ENCODE measurements at places on chromosomes 3 and 15.

- DNase-seq: no peak
Observed at GRCh38 chr3:149314807-149315578, 18.4 kb downstream of the TM4SF18 start.

- DNase-seq: no peak
Observed at GRCh38 chr3:54999811-55000210, 72.0 kb upstream of the LRTM1 start.

DNA sequence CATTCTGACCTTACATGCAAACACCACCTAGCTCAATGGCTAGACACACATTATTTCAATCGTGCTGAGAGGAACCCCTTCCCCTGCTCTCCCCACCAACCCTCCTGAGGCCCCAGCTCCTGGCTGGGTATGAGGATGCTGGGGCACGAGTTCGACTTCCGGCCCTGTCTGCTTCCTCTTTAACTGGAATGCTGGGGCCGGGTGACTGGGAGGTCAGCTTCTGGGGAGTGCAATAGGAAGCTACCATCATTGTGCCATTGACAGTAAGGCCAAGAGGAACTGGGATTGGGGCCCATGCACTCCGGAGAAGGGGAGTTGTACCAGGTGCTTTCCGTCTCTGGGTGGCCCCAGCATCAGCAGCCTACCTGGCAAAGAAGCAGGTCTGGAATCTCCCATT, 15.6 kb upstream of the TLE3 start:
- no peak for DNase-seq

DNA sequence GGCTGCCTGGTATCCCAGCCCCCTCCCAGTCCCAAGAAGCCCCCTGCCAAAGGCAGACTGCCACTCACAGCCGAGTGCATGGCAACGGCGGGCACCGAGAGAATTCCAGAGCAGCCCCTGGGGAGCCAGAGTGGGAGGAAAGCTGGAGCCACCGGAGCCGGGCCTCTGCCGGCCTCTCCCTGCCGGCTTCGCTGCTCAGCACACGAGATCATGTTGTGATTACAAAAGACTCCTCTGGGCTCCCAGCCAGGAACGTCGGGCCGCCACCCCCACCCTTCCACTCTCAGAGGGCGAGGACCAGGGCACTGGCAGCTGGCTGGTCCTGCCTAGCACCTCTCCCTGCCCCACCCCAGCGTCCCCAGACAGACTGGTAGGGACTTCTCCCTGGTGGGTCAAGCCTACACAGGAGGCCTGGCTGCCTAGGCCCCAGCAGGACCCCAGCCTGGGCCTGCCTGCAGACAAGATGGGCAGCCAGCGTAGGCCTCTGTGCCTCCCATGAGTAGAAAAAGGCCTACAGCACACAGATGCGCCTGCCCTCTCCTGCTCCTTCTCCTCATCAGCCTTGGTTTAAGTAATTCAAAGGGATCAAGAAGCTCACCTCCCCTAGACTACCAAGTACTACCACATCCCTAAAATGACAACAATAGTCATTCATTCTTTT, at the start of gene CCDC9B:
CCDC9B (minus strand) TSS at position 200 of the 661 bp plus-strand sequence; CDS start at position 80, 120 bp downstream.
- DNase-seq: no peak

GRCh38 chr15:67124911-67125588, 59.6 kb downstream of the SMAD3 start:
- no peak for DNase-seq

GRCh38 chr3:32397941-32398340, 6.3 kb downstream of the CMTM7 start:
- DNase-seq: no peak

DNA sequence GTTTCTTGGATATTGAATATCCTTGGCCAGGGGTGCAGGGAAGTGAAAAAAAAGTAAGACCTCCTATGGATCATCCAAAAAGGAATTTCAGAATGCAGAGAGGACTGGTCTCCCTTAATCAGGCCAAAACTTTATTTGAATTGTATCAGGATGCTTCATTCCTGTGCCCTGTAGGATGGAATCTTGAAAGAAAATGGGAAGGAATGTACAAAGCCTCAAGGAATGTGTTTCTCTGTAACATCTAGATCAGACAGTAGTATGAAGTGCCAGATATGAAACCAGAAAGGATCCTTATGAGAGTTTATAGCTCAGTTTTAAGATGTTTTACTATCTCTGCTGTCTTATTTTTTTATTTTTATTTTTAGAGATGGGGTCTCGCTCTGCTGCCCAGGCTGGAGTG, 6.5 kb upstream of the GSK3B start:
- DNase-seq: no peak

DNA sequence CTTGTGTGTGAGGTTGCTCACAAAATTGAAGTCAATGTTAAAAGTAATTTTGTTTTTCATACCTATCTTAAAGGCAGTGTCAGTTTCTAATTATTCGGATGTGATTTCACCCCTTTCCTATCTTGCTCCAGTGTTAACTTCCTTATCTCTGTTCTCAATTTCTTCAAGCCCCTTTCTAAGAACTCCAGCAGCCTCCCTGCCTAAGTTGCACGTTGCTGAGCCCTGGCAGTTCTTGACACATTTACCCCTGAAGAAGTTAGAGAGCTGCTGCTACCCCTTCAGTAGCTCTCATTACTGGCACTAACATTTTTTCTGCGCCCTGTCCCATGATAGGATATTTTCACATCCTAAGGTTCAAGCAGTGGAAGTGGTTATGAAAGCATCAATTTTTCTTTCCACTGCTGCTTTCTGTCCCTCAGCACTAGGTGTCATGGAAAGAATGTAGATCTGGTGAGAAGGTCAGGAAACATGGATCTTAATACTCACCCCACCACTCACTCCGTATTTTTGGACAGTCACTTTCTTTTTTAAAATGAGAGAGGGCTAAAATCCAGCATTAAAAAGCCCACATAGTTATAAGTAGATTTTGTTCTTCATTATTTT, 62.9 kb downstream of the OPA1 start:
- DNase-seq: no peak

DNA sequence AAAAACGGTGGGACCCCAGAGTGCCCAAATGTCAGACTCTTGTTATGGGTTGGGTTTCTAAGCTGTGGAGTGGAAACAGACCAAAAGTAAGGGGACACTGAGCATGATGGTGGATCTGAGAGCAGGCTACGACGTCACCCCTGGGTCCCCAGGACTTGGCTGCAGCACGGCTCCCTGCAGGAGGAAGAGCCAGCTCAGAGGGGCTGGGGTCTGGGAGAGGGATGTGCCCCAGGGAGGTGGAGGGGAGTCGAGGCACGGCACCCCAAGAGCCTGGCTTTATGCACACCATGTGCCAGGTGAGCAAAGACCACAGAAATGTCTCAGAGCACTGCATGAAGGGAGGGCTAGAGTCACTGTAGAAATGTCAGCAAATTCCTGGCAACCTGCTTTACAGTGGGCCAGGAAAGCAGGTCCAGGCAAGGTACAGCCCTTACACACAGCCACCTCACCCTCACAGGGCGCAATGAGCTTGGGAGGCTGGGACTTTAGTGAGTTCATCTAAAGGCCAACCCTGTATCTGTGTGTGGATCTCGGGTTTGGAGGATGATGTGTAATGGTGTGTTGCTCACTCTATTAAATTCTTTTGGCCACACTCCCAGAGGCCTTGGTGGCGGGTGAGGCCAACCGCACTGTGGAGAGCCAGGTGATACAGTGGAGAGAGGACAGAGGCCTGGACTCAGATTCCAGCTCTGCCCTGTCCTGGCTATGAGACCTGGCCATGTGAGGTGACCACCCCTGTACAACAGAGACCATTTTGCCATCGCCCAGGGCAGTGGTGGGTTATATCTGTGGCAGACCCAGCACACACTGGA, 14.1 kb downstream of the CTSH start:
- DNase-seq: no peak

GRCh38 chr3:88595026-88595425, 445.3 kb downstream of the C3orf38 start:
- DNase-seq: no peak

Measured in stimulated activated CD8-positive, alpha-beta memory T cell treated with anti-CD3 and anti-CD28 coated beads, Interleukin-2, amount 100 ng/mL, for 1 hour (primary cell).